ENCODE measurements at places on chromosomes 1 and 21.
A peak's percentile ranks its signal among the peaks of the same experiment; 100 is the strongest.

GRCh38 chr1:38872401-38873026 is 634 bp downstream of the MYCBP start:
- no peak for DNase-seq

DNA sequence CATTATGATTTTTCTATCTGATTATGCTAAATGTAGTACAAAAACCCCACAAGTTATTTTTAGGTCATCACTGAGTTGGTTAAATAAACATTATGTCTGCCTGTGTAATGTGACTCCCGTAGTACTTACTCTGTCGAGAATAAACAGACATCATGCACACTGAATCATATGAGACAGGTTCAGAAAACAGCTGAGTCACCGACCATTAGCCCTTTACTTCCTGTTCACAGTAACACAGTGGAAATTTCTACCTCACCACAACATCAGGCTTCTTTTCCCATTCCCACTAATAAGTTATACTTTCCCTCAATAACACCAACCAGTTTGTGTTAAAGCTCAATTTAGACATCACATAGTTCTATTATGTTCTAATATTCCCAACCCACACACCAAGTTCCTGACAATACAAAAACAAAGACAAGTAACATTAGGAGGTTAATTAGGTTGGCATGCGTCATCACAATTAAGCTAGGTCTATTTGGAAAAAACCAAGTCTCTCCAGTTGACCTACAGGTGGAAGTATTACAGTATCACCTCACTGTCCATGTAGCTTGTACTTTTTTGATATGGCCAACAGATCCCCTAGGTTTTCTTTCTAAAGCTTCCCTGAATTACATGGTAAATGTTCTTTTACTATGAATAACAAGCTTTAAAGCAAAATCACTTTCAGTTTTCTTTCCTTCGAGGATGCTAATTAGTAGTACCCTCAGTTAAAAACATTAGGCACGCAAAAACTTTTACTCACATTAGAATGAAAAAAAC is 154.2 kb downstream of the EIF4G3 start:
- DNase-seq = peak; percentile 93

- no peak for DNase-seq
Measured at GRCh38 chr1:203506858-203507626, 13.1 kb downstream of the OPTC start.

DNA sequence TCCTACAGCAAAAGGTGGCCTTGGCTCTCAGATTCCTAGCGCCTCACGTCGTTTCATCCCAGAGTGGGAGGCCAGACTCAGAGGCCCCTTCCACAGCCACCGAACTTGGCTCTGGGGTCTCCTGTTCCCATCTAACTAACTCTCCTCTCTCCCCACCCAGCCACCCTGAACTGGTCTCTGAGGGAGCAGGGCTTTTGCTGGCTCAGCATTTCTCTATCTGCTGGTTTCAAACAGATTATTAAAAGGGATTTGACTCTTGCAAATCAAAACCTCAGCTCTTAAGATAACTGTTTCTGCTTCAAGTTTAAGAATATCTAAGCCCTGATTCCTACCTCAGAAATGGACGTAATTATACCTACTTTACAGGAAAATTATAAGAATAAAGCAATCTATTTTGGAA is 91.0 kb upstream of the ATP1B1 start:
- DNase-seq = no peak

GRCh38 chr1:79496129-79496528 is 489.6 kb upstream of the ADGRL4 start:
- DNase-seq = no peak

All from smooth muscle cell of the brain vasculature (primary cell).